ENCODE measurements at places on chromosomes 7 and 10.

DNA sequence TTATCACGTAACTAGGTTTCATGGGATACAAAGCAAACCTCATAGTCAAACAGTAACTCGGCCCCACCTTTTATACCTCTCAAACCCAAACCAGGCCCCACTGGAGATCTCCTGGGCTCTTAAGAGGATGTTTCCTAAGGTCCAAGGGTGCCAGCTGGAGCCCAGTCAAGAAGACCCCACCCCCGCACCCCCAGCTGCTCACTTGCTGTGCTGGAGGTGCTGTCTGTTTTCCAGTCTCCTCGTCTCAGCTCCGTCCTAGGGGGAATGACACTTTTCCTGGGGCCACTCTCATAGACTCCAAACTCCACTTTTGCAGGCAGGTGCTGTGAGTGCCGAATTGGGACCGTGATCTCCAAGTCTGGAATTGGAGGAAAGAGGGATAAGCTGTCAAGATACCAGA lies 22.7 kb upstream of the TM9SF3 start:
- no peak for DNase-seq

DNA sequence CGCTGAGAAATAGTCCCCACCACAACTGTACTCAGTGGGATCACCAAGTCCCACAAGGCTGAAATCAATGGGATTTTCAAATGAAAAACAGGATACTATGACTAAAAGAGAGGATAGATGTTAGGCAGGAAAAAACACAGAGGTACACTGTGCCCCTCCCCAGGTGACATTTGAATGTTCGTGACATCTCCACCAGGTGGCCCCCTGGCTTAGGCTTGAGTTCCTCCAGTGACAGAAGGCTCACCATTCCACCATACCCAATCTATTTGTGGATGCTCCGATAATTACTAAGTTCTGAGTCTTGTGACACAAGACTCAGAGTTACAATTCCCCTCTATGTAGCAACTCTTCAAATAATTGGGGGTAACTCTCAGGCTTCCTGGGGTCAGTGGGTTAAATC lies 77.5 kb upstream of the KCNMA1 start:
- no peak for DNase-seq

DNA sequence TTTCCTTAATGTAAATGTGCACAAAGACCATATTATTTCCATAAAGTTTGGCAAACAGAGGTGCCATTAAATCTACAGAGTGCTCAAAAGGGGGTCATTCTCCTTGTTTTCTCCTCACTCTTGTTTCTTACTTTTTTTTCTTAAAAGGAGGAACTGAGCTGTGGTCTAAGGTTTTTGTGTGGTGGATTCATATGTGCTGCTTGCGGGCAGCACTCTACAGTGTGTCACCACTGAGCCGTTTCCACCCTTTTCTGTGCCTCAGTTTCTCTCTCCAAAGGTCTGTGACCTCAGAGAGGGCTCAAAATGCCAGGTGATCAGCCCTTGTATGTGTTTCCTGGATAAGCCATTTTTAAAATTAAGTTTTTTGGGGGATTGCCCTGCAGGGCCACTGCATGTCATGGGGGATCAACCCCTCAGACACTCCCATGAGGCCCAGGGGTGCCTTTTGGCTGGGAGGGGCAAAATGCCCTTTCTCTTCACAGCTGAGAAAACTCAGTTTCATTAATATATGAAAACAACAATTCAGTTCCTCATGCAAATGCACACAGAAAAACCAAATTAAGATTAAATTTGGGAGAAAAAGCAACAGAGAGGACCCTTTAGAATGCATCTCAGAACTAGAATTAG lies 56.9 kb upstream of the VOPP1 start:
- DNase-seq: no peak

- no peak for DNase-seq
Observed at GRCh38 chr7:131726686-131727085, 170.3 kb upstream of the PODXL start.

GRCh38 chr10:62230344-62231121 lies 38.1 kb downstream of the RTKN2 start:
- DNase-seq: no peak

DNA sequence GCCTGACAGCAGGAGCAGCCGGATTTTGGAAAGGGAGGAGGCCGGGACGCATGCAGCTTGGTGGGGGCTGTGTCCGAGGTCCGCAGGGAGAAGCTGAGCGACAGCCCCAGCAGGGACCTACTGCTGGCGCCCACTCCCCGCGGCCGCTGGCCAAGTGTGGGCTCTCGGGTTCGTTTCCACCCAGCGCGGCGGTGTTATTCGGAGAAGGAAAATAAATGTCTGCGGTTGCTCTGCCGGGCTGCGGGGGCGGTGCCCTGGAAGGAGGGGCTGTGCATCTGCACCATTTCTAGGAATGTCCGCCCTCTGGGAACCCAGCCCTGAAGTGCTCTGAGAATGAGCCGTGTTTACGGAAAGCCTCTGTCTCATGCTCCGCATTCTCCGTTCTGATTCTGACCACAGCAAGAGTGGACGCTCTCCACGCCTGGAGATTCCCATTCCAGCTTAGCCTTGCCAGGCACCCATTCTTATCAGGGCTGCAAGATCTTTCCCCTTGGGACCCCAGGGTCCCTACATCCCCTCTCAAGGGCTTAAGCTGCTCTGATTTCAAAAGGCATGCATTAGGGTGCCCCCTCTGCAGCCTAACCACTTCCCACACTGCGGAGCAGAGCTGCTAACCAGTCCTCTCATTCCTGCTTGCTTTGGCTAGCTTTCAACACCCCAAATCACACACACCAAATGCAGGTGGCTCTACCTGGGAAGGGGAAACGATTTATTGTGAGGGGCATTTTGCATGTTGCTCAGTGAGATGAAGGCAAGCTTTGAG lies 256.6 kb upstream of the GLI3 start:
- no peak for DNase-seq

GRCh38 chr10:33248638-33249037 lies 85.8 kb downstream of the NRP1 start:
- no peak for DNase-seq

GRCh38 chr10:44051584-44052385 lies 333.1 kb downstream of the CXCL12 start:
- DNase-seq: no peak

- DNase-seq: no peak
Observed at GRCh38 chr10:126701526-126701925, 31.0 kb upstream of the C10orf90 start.

DNA sequence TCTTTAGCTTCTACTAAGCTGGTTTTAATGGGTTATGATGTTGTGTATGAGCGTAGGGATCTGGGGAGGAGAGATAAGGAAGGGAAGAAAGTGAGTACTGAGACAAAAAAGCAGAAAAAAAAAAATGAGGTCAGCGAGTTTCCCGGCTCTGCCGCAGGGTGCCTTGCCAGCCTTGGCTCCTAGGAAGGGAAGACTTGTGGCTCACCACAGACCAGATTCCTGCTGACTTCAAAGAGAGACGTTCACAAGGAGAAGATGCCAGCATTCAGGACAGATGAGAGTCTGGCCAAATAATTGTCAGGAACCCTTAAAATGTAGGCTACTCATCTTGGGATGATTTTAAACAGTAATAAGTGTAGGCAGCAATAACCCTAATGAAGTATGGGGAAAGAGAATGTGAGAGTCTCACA lies 11.4 kb upstream of the FAS start:
- no peak for DNase-seq
